ENCODE measurements at places on chromosomes 12 and 14.

- no peak for DNase-seq
Observed at GRCh38 chr12:115404761-115405470, 720.9 kb upstream of the TBX3 start.

- DNase-seq: no peak
Observed at GRCh38 chr12:25502596-25502995, 50.5 kb downstream of the LMNTD1 start.

- no peak for DNase-seq
Observed at GRCh38 chr12:70843363-70843762, 77.2 kb downstream of the PTPRR start.

DNA sequence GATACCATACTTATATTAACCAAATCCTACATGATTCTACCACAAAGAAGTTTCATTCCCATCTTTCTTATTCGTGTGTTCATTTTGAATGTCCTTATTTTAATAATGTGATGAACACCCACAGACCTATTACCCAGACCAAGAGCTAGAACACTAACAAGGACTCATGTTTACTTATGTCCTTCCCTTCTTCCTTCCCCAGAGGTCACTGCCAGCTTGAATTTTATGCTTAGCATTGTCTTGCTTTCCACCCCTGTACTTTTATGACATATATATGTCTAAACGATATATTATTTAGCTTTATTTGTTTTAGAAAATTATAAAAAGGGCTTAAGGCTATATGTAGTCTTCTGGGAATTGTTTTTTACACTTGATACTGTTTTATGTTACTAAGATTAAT, 238.6 kb downstream of the LRIG3 start:
- DNase-seq: no peak

GRCh38 chr12:82745063-82745674, 58.5 kb downstream of the TMTC2 start:
- DNase-seq: peak; percentile 56

DNA sequence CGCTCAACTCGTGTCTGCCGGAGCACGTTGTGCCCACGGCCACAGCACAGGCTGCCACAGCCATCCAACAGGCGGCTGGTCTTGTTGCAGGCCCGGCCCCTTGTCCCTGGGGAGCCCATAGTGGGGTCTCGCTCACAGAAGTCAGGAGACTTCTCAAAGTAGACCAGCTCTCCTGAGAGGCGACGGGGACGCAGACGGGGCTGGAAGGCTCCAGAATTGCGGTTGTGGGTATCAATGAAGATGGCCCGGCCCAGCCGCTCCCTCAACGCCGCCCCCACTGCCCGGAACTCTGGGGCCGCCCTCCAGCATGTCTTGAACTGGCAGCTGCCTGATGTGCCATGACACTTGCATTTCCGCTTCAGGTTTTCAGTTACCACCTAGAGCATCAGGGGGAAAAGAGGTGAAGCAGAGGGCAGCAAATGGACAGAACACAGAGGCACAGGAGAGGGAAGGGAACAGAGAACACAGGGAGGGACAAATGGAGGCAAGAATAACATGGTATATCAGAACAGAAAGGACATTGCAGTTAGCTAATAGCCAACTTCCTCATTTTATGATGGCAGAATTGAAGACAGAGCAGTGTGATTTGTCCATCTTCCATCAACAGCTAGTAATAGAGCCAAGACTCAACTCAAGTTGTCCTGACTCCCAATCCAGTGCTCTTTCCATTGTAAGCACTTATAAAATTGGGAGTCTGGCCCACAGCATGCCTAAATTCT, 5.2 kb downstream of the WNT10B start:
- no peak for DNase-seq

DNA sequence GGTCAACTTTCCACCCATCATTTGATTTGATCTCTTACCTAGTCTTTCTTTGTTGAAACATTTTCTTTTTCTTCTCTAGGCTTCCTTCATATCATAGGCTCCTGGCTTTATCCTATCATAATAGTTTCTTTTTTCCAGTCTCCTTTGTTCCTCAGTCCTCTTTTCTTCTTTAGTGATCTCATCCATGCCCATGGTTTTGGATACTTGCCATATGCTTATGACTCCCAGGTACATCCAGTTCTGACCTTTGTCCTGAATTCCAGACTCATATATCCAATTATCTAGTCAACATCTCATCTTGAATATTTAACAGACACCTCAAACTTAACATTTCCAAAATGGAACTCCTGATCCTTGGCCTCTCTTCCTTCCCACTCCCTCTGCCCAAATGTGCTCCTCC, 36.1 kb upstream of the KRAS start:
- no peak for DNase-seq

DNA sequence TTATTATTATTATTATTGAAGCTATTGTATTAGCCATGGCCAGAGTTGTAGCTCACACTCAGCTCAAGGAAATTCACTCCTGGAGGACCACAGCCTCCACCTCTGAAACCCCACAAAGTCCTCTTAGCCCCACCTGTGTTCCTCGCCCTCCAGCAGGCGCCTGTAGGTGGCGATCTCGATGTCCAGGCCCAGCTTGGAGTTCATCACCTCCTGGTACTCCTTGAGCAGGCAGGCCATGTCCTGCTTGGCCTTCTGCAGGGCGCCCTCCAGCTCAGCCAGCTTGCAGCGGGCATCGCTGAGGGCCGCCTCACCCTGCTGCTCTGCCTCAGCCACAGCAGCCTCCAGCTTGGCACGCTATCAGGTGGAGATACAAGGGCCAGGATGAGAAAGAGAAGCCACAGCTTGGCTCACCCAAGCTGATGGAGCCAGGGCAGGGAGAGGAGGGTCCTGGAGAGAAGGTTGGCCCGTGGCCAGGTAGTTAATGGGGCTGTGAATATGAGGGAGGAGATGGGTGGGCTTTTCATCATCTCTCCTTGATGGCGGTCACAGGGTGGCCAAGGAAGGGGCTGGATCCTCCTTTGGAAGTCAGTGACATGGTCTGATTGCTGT, 5.1 kb downstream of the KRT85 start:
- DNase-seq: no peak

GRCh38 chr14:92704036-92704804, 44.2 kb downstream of the LGMN start:
- no peak for DNase-seq

DNA sequence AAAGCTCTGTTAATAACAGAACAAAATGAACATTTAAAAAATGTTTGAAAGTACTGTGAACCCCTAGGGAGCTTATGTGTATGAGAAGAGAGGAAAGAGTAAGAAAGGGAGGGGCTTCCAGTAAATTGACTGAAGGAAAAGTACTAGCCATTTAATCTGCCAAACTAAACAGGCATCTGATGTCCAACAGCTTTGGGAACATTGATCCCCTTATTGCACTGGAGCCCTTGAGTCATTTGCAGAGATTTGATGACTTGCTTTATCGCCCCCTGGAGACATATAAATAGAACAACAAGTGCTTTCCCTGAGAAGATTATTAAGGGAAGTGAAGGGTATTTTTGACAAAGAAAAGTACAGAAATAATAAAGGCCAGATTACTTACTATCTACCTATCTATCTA, 319.3 kb upstream of the NOVA1 start:
- no peak for DNase-seq

- no peak for DNase-seq
Observed at GRCh38 chr12:1313906-1314305, 280.5 kb downstream of the FBXL14 start.

DNA sequence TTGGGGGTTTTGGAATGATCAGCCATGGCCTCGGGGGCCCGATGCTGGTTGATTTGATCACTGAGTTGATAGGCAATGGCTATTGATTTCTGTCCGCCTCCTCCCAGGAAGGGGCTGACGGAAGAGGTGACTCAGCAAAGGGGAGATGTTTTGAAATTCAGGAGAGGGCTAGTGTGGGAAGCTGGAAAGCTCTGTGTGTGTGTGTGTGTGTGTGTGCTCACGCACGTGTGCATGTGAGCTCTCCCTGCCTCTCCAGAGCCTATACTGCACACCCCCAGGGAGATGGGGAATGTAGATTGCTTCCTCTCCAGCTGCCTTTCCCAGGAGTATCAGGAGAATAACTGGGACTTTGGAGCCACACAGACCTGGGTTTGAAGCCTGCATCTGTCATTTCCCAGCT, 184.9 kb upstream of the MYL2 start:
- DNase-seq: no peak

DNA sequence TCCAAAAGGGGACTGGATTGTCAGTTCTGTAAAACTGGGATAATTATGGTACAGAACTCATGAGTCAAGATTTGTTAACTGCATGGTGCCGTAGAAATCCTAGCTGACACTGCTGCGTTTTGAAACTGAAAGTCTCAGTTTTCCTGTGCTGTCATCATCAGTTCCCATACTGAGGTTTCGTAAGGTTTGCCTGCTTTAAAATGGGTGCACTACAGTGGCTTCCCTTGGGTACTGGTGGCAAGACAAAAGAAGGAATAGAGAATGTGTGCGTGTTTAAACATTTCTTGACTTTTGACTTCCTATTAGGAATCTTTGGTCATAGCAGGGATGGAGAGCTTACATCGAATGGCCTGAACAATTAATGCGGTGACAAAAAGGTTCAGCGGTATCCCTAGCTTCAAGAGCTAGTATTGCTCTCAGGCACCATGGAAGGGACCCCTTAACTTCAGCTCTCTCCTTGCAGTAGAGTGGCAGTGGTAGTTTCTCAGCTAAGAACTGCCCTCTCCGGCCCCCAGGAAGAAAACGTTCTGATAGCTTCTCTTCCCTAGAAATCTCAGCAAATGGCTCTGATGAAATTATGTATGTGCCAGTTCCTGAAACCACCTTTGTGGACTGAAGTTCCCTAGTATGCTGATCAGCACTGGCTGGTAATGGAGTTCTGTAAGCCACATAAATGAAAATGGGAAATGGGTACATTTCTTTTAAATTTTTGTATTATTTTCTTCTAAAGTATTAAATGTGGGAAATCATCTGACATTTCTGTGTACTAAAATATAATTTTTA, 28.9 kb downstream of the ANO6 start:
- DNase-seq: no peak

GRCh38 chr14:43901911-43902673, 605.0 kb downstream of the FSCB start:
- DNase-seq: no peak

GRCh38 chr12:124346425-124347168, 51.7 kb downstream of the RFLNA start:
- DNase-seq: no peak

DNA sequence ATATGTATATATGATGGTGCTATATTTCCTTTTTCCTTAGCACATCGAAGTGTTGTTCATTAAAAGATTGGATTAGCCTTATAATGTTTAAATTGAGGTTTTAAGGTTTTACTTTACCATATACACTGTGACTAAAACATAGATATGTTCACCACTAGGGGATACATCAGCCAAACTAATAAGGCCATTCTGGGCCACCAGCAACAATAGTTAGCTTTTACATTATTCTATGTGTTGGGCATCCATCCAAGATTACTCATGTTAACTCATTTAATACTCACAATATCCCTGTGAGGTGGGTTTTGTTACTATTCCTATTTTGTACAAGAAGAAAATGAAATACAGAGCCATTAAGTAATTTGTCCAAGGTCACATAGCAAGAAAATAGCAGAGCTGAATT, 202.6 kb upstream of the AVPR1A start:
- no peak for DNase-seq

DNA sequence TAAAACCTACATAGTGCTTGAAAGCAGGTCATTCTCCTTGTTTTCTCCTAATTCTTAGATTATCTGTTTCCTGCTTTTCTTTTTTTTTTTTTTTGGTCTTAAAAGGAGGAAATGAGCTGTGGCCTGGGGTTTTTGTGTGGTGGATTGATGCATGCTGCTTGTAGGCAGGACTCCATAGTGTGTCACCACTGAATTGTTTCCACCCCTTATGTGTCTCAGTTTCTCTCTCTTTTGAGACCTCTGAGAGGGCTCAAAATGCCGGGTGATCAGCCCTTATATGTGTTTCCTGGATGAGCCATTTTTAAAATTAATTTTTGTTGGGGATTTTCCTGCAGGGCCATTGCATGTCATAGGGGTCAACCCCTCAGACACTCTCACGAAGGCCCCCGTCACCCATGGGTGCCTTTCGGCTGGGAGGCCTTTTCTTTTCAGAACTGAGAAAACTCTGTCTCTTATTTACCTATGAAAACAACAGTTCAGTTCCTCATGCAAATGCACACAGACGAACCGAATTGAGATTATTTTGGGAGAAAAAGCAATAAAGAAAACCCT, 32.0 kb upstream of the LRRK2 start:
- DNase-seq: no peak

DNA sequence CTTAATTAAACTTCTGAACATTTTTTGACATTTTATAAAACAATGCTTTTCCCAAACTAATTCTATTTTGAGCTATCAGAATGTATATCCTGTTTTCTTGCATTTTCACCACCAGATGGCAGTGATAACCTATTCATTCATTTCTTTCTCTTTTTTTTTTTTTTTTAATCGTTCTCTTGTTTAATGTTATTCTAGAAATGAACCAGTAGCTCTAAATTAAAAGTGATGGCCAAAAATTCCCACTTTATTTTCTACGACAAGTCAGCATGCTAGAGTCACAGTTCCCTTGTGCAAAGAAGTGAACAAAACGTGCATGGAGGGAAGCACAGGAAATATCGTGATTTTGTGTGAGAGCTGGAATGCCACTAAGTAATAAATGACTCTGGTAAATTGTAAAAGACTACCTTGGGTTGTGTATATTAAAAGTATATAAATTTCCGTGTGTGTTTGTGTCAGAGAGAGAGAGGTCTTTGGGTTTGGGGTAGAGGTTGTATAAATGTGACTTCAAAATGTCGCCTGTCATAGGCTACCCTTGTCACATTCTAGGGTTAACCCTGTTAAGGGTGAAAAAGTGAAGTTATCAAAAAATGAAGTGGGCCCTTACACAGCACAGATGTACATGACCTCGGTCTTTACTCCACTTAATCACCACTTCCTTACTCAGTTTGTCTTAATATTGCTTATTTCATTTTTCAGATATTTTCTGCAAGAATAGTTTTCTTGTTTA, 40.4 kb upstream of the LDHB start:
- no peak for DNase-seq

GRCh38 chr14:44960146-44960545, 1.6 kb downstream of the KLHL28 start:
- DNase-seq: no peak

DNA sequence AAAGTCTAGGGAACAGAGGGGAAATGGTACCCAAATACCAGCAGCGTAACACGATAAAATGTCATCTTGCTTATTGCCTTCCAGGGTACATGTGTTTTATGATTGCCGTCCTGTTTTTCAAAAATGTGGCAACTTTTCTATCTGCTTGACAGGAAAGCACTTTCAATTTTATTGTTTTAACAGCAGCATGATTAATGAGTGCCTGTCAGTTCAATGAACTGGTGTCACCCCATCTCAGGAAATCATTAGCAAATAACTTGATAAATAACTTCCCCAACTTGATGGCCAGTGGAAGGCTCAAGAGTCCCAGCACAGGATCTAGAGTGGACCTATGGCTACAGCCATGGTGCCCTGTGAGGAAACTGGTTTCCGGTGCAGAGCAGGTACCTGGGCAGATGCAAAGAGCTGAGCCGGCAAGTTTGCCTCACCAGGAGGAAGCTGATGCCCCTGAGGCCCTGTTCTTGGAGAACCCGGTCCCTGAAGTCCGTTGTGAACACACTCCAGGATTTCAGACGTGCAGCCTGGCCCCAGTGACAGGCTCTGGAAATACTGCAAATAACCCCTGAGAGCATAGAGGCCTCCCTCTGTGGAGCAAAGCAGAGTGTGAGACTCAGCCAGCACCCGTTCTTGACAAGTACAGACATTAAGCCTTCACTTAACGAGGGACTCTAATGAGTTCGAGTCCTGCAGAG, 173.5 kb upstream of the SFSWAP start:
- DNase-seq: no peak

- DNase-seq: no peak
Observed at GRCh38 chr12:92445253-92446082, 257.3 kb upstream of the PLEKHG7 start.

GRCh38 chr14:86712176-86712575, 1182.2 kb downstream of the FLRT2 start:
- no peak for DNase-seq

GRCh38 chr12:110669193-110669502, 19.8 kb downstream of the HVCN1 start:
- no peak for DNase-seq

Measured in NCI-H2227 treated with DMSO at 0.1 percent for 48 hours (cell line).